ENCODE measurements at places on chromosomes 11 and 22.

- DNase-seq, result peak; percentile 18
These were observed 10.5 kb downstream of the ARL14EP start for GRCh38 chr11:30333405-30333804.

DNA sequence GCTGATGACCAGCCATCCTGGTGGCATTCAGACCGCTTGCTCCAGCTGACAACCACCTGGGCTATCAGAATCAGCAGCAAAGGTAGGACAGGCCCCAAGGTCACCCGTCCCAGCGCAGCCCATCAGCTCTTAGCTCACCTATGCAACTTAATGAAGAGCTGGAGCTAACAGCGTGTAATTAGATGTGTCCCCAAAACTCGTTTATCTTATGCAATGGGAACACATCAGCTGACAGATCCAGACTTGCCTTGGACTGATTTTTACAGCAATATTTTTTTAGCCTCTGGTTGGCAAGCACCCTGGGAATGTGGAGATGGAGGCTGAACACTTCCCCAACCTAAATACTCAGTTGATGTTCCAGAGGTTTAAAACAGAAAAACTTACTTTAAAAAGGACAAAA lies 76.0 kb downstream of the PACSIN2 start:
- no peak for DNase-seq

GRCh38 chr11:83680321-83680720 lies 394.2 kb upstream of the CCDC90B start:
- no peak for DNase-seq

DNA sequence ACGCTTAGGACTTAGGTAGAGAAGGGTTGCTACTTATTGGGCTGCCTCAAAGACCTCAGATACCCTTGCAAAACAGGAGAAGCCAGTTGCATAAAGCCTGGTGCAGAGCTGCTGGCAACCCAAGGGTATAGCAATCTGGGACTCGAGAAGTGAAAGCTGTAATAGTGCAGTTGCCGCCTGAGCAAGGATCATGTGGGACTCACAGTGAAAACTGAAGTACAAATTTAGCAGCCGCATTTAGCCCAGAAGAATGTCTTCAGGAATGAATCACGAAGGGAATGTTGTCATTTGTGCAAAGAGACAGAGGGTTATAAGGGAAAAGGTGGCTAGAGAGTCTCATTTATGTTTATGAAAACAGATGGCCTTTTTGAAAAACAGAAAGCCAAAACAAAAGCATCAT lies 267.2 kb downstream of the TENM4 start:
- DNase-seq, result no peak

GRCh38 chr11:102263379-102264003 lies 53.8 kb upstream of the BIRC3 start:
- no peak for DNase-seq

DNA sequence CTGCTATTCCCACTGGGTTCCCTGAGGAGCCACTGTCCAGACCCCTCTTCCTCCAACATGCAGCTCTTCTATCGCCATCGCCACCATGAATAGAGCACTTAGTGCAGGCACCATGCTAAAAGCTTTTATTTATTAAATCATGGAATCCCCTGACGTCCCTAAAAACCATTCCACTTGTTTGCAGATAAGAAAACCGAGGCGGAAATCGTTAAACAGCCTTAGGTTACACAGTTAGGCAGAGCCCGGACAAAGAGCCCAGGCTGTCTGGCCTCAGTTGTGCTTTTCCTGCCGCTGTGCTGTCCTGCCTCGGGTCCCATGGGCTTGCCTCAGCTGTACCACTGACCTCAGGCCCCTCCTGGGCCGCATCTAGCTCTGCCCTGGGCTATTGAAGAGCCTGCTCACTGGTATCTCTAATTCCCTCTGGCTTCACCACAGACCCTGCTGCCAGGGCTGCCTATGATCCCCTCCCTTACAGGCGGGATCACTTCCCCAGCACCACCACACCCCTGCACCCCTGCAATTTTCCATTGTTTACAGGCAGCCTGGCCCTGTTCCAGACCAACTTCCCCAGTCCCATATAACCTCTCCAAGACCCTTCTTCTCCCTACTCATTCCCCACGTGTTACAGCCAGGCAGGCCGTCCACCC lies 13.0 kb upstream of the TUB start:
- no peak for DNase-seq

GRCh38 chr22:33971561-33971961 lies 51.3 kb upstream of the LARGE1 start:
- no peak for DNase-seq

Measured in KBM-7 (cell line).